ENCODE measurements at places on chromosomes 5 and 9. TPM values are rescaled to one million over a fixed set of nuclear protein-coding genes. Genes with fewer than 3 reads are reported as not detected.

- no peak for DNase-seq
Observed at GRCh38 chr9:88182501-88182900, 44.2 kb upstream of the SPATA31C2 start.

GRCh38 chr5:139882961-139883539 is 87.4 kb downstream of the PSD2 start:
- no peak for DNase-seq

Gene C9
- 0.04 TPM for polyA plus RNA-seq

Gene TTC33
- polyA plus RNA-seq = 17.8 TPM

Gene MEF2C
- polyA plus RNA-seq = 14.4 TPM

Gene IL13
- 0.07 TPM for polyA plus RNA-seq

- DNase-seq = no peak
Observed at GRCh38 chr9:129252937-129253802, 75.1 kb upstream of the IER5L start.

DNA sequence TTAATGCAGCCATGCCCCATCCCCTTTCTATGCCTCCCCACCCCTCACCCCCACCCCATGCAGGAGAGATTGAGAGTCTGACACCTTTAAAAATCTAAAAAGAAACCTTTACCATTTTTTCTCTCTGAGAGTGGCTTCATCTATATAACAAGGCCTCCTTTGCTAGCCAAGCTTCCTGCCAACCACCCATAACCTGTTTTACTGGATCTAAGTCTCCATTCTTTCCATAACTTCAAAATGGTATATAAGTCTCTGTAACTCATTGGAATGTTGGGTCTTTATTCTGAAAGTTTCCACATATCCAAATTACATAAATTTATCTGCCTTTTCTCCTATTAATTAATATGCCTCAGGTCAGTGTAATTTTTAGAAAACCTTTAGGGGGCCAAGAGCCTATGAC is 1174.0 kb downstream of the MAT2B start:
- no peak for DNase-seq

DNA sequence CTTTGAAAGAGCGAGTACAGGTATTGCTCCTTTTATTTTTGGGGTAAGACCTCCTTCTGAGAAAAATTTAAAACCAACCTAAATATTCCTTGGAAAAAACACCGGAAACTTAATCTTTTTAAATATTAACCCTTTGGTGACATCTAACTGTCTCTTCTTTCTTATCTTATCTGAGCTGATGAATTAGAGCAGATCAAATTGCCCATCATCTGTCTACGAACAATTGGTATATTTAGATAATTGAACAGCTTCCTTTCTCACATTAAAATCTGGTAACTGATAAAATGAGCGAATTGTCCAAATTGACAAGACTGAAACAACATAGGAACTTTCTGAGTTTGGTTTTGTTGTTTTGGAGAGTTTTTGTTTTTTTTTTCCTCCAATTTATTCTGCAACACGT is 2.0 kb downstream of the ISL1 start:
- DNase-seq = no peak

Gene ASB6
- 14.8 TPM for polyA plus RNA-seq

DNA sequence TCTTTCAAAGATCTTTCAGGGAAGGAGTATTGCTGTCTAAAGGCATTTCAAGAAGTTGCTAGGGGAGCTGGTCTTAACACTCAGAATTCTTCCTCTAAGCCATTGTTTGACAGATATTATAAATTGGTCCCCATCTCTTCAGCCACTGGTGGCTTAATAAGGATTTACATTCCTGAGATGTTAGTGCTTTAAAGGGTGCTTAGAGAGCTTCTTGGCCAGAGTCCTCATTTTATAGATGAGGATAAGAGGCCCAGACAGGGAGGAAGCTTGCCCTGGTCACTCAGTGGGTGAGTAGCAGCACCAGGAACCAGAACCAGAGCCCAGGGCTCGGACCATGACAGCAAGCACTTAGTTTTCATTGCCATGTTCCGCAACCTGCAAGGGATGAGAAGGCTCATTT is 53.2 kb downstream of the GALNT10 start:
- DNase-seq = no peak

DNA sequence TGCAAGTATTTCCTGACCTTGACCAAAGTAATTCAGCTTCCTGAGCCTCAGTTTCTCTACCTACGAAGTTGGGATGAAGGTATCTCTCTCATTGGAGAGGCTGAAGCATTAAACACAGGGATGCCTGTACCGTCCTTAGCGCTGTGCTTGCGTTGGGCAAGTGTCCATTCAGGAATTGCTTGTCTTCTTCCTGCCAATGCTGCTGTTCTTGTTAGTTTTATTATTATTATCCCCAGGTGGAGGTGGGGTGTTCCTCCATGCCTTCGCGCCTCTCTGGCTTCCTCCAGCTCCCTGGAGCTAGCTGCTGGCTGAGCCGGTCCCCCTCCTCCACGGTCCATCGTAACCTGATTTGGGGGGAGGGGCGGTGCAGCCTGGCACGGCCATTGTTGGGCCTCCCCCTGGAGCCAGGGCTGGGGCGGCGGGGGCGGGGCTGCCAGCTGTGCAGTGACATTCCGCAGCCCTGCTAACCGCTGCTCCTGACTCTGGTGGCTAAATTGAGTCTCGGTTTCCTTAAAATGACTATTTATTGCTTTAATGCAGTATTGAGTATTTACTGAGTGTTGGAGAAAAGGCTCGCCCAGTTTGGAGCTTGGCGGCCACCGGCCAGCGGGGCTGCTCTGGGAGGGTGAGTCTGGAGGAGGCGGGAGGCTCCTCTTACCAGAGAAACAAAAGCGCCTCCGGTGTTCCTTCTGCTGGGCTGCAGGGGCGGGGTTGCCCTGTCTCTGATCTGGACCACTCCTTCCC is 51.3 kb downstream of the LMX1B start:
- DNase-seq = no peak

Gene ZFP2
- 2.5 TPM for polyA plus RNA-seq

Gene GABBR2
- polyA plus RNA-seq = 0.69 TPM

DNA sequence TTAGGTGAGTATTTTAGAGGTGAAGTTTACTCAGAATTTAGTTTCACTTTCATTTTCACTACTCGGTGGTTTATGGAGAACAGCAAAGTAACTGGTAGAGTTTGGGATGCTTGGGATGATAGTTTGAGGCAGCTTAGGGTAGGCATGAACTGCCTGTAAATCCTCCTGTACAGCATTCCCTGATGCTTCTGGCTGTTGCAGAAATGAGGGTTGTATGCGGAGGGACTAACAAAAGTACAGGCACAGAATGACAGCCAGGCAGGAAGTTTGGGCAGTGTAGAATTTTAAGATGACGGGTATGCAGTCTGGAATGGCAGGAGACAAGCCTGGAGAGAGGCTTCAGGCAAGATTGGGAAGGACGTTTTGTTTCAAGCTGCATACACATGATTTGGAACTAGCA is 48.0 kb upstream of the FAM120AOS start:
- peak; percentile 26 for DNase-seq

DNA sequence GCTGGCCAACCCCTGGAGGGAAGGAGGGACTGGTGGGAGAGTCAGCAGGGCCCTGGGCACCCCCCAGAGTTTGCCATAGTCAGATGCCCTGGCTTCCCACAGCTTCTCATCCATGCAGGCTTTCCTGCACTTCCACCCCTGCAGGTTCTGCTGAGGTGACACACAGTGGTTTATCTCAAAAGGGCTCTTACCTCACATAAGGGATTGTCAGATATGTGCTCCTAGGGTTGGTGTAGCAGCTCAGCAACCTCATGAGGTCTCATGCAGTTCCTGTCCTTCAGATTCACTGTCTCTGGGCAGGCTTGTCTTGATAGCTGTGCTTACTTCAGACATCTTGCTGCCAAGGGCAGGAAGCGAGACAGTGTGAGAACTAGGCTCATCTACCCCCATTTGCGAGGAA is 143.4 kb downstream of the KDM4C start:
- peak; percentile 64 for DNase-seq

DNA sequence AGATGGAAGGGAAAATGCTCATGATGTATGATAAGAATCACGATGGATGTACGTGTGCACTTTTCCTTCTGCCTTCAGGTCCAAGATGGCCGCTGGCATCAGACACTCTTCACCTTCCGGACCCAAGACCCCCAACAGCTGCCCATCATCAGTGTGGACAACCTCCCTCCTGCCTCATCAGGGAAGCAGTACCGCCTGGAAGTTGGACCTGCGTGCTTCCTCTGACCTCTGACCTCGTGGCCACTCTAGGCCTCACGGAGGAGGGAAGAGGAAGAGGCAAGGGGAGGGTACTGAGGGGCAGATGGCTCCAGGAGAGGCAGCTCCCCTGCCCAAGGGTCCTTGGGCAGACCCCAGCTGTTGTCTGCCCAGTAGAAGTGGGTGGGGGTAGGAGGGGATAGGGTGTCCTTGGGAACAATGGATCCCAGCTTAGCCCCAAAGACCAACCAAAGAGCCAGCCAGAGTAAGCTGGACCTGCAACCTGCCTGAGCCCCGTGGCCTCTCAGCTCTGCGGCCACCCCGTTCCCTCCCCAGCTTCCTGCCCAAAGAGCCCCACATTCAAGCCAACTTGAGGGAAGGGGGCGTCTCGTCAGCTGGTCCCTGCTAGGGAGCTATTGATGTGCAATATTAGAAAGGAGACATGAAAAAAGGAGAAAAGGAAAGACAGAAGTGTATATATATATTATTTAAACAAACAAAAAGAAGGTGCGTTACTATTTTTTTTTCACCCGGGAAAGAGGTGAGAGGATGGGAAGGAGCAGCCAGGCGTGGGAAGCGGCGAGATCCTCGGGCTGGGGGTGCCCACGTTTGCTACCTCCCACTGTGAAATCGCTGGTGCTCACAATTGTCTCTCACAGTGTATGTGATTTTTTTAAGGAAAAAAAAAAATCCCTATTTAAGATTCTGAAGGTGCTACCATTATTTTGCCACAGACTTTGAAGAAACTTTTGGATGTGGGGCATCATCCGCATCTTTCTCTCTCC is 12.1 kb upstream of the ORM1 start:
- DNase-seq = no peak

DNA sequence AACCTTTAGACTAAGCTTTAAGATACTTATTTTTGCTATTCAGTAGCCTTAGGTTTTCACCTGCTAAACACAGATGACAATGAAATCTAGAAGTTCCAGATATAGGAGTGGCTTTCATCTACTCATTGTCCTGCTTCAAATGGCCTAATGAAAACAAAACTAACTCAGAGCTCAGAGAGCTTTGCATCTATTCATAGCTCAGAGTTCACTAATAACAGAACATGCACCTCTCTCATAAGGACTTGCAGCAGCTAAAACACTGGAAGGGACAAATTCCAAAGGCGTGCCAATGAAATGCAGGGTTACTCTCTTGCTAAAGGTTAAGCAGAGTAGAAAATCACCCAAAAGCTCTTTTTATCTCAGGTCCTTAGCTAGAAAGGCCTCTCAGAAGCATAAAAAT is 29.0 kb downstream of the SLC31A2 start:
- no peak for DNase-seq

DNA sequence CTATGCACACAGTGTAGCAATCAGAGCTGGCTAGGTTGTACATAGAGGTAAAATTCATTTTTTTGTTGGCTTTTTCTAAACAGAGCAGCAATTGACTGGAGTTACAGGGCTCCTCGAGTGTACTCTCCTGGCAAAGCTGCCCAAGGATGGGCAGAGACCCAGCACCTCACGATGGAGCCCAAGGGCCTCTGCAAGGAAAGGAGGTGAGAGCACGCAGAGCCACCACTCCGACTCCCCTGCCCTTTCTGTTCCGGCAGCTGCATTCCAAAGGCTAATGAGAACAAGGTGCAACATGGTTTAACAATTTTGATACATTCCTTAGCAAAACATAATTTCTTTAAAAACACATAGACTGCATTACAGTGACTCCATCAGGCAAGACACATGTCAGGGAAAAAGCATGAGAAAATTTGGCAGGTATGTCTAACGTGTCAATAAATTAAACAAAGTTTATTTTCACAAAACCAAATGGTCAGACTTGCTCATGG is 47.5 kb downstream of the SAXO1 start:
- no peak for DNase-seq

Gene TAF11L10
- polyA plus RNA-seq = not detected

All from large intestine (tissue), 12 donors.